ENCODE measurements at places on chromosomes 16 and 17.

DNA sequence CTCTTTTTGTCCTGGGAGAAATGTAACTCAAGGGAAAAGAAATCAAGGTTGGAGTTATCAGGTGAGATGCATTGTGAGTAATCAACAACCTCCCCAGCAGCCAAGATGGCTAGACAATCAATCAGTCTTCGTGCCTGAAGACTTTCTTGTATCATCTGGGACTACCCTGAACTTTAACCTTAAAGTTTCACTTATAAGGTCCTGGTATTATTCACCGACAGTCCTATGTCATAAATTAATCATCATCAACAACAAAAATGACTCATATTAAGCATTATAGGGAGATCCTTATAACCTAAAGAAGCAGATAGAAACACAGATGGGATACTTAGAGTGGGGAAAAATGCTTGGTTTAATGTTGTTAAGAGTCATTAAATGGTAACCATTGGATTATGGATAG is 7.7 kb upstream of the TEKT3 start:
- H3K4me1 ChIP-seq: no peaks in the 10 kb centered on the region
- H3K4me3 ChIP-seq: no peak overlapping the region
- H3K36me3 ChIP-seq: no peaks in the 10 kb centered on the region
- no peak overlapping the region for H3K27ac ChIP-seq
- H3K27me3 ChIP-seq: peaks cover 60% of the 10 kb centered on the region

DNA sequence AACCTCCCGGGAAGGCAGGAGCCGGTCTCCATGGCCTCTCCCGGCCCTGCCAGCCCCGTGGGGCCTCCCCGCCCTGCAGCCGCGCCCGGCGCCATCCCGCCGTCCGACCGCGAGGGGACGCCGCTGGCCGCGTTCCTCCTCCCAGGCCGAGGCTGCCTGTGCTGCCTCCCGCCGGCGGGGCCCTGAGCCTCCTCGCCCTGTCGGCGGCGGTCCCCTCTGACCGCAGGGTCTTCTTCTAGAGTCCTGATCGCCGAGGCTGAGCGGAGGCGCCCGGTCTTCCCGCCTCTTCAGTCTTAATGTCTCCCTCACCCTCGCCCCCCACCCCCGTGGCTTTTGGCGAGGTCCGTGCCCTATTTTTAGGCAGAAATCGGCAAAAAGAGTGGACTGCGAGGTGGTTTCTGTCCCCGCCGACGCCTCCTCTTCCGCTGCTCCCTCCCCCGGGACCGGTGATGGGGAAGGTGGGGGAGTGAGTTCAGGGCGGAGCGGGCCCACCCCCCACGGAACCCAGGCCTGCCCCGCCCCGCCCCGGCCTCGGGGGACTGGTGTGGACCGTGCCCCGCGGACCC is 794 bp upstream of the CPNE7 start:
- H3K4me1 ChIP-seq: no peaks in the 10 kb centered on the region
- H3K27me3 ChIP-seq: peaks cover 8% of the 10 kb centered on the region
- peak; percentile 81 for DNase-seq
- peak overlapping the region; percentile 74 for H3K4me3 ChIP-seq

DNA sequence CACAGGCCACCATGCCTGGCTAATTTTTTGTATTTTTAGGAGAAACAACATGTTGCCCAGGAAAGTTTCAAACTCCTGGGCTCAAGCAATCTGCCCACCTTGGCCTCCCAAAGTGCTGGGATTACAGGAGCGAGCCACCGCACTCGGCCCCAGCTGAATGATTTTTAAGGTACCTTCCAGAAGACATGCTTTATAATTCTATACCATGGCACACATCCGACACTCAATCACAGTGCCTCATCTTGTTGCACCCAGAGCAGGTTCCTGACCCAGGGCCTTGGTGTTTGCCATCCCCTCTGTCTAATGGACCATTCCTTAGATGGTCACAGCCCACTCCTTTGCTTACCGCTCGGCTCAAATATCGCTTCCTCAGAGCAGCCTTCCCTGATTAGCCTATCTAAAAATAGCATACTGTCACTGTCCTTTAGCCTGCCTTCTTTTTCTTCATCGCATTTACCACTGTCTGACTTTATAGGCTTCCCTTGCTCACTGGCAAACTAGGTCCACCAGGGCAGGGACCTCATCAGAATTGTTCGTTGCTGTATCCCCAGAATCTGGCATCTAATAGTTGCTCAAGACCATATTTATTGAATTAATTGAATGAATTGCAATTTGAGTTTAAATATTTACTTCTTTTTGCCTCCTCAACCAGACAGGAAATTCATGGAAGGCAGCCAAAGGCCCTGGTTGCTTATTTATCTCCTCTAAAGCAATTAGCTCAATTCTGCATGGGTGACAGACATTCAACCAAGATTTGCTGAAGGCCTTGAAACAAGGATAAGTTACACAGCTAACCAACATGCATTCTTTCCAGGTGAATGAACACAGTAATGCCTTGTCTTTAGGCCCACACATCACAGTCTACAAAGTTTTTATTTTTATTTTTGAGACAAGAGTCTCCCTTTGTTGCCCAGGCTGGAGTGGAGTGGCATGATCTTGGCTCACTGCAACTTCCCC is 6.3 kb upstream of the TENT4B start:
- no peak for DNase-seq
- H3K4me3 ChIP-seq: no peak overlapping the region
- peaks cover 10% of the 10 kb centered on the region for H3K4me1 ChIP-seq
- H3K27ac ChIP-seq: no peak overlapping the region

DNA sequence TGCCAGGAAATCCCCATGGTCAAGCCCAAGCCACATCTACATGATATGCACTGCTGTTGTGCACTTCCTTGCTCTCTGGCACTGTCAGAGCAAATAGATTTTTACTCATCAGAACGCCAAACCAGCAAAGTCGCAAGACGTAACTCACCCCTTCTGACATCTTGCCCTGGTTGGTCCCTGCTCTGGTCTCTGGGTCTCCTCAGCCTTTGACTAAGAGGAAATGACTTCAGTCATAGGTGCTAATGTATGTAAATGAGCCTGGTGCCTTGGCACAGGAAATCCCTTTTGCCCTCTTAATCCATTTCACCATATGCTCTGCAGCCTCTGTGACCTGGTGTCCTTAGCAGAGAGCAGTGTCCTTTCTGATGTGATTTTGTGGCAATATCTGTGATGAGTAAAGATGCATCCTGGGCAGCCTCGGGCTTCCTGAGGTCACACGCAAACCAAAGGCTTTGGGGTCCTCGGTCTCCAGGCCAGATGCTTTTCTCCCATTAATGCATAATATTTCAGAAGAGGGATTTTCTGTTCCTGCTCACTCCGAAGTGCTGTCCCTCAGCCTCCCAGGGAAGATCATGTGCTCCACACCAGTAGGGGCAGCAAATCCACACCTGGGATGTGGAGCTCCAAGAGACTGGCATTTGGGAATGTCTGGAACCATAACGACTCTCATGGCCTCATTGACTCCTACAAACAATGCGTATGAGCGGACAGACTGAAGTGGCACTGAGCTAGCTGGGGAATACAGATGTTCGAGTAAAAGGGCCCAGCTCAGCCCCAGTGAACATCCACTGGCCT is 66.9 kb downstream of the GP2 start:
- H3K36me3 ChIP-seq: no peaks in the 10 kb centered on the region
- no peaks in the 10 kb centered on the region for H3K27me3 ChIP-seq
- H3K4me1 ChIP-seq: no peaks in the 10 kb centered on the region
- no peak overlapping the region for H3K4me3 ChIP-seq
- no peak for DNase-seq

DNA sequence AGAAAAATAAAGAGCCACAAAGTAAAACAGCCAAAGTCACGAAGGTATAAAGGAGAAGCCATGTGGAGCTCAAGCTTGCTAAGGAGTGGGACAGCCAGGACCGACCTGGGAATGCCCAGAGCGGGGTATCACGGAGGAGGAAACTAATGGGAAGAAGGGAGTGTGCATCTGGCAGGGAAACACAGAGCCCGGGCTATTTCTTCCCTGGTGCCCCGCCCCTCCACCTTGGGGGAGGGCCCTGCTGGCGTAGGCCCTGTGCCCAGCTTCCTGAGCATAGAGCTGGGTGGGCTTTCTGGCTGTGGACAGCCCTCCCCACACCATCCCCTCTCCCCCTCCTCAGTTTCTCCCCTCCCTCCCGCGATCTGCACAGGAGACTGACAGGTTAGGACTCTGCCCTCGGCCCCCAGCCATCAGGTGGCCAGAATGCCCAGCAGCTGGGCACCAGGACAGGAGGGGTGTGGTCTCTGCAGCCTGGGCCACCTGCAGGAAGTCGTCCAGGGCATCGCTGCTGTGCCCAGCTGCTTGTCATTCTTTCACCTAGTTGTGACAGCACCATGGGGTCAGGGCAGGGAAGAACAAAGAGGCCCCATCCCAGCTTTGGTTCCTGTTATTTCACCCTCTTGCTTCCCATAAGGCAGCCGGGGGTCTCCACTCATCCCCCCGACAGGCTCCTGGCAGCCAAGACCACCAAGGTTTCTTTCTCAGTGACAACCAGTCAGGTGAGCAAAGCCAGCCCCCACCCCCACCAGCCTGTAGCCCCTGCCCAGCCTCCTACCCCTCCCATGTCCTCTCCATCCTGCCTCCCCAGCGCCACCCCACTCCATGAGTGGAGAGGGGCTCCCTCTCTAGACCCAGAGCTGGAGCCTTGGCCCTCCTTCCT is 7.1 kb upstream of the DCAF7 start:
- peaks cover 19% of the 10 kb centered on the region for H3K27me3 ChIP-seq
- H3K27ac ChIP-seq: no peak overlapping the region
- H3K4me3 ChIP-seq: no peak overlapping the region
- peaks cover 6% of the 10 kb centered on the region for H3K4me1 ChIP-seq

DNA sequence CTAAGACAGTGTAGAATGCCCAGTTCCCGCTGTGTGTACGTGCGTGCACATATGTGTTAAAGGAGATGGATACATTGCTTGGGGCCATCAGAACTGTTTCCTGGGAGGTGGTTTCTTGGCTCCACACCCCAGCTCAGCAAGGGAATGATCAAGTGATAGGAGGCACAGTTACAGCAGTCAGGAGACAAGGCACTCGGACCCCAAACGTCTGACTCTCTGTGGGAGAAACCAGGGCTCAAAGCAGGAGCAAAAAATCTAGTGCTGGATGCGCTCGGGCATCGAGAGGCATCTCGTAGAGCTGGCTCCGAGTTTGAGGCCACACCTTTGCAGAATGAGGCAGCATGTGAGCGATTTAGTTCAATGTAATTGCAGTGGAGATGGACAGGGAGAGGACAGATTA is 71.9 kb downstream of the RBBP6 start:
- DNase-seq: no peak
- no peak overlapping the region for H3K27ac ChIP-seq
- peaks cover 27% of the 10 kb centered on the region for H3K4me1 ChIP-seq

DNA sequence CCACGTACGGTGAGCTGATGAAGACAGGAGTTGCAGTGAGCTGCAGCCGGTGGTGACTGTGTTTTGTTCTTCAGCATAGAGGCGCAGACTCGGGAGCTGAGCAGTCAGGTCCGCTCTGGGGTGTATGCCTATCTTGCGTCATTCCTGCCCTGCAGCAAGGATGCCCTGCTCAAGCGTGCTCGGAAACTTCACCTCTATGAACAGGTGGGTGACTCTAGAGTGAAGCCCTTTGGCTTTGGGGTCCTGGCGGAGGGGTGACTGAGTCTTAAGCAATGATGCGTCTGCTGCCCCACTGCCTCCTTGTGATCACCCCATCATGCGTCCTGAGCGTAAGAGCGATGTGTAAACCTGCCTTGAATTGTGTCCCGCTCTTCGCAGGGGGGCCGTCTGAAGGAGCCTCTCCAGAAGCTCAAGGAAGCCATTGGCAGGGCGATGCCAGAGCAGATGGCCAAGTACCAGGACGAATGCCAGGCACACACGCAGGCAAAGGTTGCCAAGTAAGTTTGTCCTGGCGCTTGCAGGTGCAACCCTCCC is 22.9 kb downstream of the UBN1 start:
- H3K36me3 ChIP-seq: peaks cover 11% of the 10 kb centered on the region
- no peaks in the 10 kb centered on the region for H3K4me1 ChIP-seq
- H3K27ac ChIP-seq: no peak overlapping the region
- DNase-seq: no peak
- H3K27me3 ChIP-seq: no peaks in the 10 kb centered on the region
- H3K4me3 ChIP-seq: no peak overlapping the region

DNA sequence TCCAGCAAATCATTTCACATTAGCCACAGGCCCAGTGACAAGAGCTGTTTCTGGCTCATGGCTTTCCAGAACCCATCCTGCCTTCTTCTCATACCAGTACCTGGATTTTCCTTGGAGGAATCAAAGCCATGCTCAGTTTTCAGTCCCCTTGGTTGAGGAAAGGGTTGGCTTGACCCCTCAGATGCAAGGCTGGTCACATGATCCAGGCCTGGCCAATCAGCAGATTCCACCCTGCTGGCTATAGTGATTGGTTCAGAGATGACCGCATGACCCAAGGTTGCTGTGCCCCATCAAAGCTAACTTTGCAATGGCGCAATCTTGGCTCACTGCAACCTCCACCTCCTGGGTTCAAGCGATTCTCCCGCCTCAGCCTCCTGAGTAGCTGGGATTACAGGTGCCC is 45.0 kb downstream of the MMP15 start:
- no peak overlapping the region for H3K4me3 ChIP-seq
- H3K27me3 ChIP-seq: no peaks in the 10 kb centered on the region
- no peaks in the 10 kb centered on the region for H3K4me1 ChIP-seq
- DNase-seq: no peak
- H3K36me3 ChIP-seq: no peaks in the 10 kb centered on the region

DNA sequence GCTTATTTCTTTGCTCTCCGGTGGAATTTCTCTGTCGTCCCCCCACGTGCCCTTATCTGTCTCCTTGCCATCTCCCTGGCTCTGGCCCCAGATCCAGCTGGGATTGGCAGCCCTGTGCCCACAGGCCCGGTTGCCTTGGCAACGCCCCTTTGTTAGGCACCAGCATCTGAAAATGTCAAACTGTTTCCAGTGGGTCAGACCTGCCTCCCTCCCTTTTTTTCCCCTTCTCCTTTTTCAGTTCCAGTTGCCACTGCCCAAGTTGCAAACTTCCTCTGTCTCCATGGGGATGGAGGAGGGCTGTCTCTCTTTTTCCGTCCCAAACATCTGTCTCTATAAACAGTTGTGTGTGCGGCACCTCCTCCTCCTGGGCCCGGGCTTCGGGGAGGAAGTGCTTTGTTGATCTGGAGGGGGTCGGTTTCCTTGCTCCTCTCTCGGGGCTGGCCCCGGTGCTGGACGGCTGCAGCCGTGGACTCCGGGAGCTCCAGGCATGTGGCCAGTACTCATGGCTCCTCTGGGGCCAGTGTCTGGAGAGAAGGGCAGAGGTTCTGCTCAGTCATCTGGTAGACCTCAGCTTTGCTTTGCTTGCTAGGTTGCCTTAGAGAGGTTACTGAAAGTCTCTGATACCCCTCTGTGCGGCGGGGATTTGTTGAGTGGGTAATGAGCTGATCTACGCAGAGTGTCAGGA is 35.3 kb downstream of the SOCS3 start:
- H3K27ac ChIP-seq: peak overlapping the region; percentile 84
- no peaks in the 10 kb centered on the region for H3K36me3 ChIP-seq
- peaks cover 29% of the 10 kb centered on the region for H3K4me1 ChIP-seq
- H3K4me3 ChIP-seq: peak overlapping the region; percentile 63

GRCh38 chr17:76681222-76682137 is 29.3 kb downstream of the MXRA7 start:
- H3K27ac ChIP-seq: peak overlapping the region; percentile 74
- DNase-seq: peak; percentile 74
- no peak overlapping the region for H3K4me3 ChIP-seq
- no peaks in the 10 kb centered on the region for H3K36me3 ChIP-seq
